Naive thymus-derived CD8-positive, alpha-beta T cell (primary cell): ENCODE measurements at places on chromosomes 1 and 21. TPM values are rescaled to one million over a fixed set of nuclear protein-coding genes. Genes with fewer than 3 reads are reported as not detected.

GRCh38 chr1:70807088-70807664 is 240.4 kb downstream of the PTGER3 start:
- H3K4me3 ChIP-seq: no peak overlapping the region
- H3K27me3 ChIP-seq: no peaks in the 10 kb centered on the region
- H3K36me3 ChIP-seq: peaks cover 11% of the 10 kb centered on the region
- H3K4me1 ChIP-seq: no peaks in the 10 kb centered on the region

The CHAF1B gene
- 1.1 TPM for polyA plus RNA-seq

The UBXN10 gene
- polyA plus RNA-seq: 0.04 TPM

The SLFNL1 gene
- polyA plus RNA-seq: 0.12 TPM

DNA sequence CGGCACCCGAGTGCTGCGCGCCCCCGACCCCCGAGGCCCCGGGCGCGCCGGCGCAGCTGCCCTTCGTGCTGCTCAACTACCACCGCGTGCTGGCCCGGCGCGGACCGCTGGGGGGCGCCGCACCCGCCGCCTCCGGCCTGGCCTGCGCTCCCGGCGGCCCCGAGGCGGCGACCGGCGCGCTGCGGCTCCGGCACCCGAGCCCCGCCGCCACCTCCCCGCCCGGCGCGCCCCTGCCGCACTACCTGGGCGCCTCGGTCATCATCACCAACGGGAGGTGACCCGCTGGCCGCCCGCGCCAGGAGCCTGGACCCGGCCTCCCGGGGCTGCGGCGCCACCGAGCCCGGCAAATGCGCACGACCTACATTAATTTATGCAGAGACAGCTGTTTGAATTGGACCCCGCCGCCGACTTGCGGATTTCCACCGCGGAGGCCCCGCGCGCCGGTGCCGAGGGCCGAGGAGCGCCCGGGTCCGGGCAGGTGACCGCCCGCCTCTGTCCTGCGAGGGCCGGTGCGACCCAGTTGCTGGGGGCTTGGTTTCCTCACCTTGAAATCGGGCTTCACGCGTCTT is 49.0 kb downstream of the SIM2 start:
- H3K4me1 ChIP-seq: peaks cover 11% of the 10 kb centered on the region
- peak overlapping the region; percentile 66 for H3K4me3 ChIP-seq
- H3K27me3 ChIP-seq: peaks cover 53% of the 10 kb centered on the region
- H3K36me3 ChIP-seq: peaks cover 20% of the 10 kb centered on the region
- DNase-seq: peak; percentile 21

DNA sequence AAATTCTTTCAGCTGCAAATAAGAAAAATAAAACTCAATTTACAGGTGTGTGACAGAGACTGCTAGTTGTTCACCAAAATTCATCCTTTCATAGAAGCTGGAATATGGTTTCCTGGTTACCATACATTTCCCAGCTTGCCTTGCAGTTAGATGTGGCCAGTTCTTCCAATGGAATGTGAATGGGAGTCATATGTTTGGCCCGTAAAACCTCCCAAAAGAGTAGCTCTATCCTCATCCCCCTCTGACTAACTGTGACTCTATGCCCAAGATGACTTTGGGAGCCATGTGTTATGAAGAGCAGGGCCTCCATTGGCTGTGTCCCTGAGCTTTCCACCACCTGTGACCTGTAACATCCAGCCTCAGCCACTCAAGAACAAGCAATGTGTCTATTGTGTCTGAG is 90.6 kb upstream of the NGF start:
- no peak for DNase-seq
- H3K36me3 ChIP-seq: no peaks in the 10 kb centered on the region
- H3K27ac ChIP-seq: no peak overlapping the region
- H3K27me3 ChIP-seq: peaks cover 7% of the 10 kb centered on the region
- H3K4me3 ChIP-seq: no peak overlapping the region

The IFI44L gene
- polyA plus RNA-seq: 2.2 TPM

GRCh38 chr1:162550925-162551324 is 10.6 kb upstream of the UAP1 start:
- H3K27ac ChIP-seq: no peak overlapping the region
- H3K27me3 ChIP-seq: no peaks in the 10 kb centered on the region
- no peak overlapping the region for H3K4me3 ChIP-seq

- H3K4me3 ChIP-seq: no peak overlapping the region
- H3K27ac ChIP-seq: no peak overlapping the region
- no peaks in the 10 kb centered on the region for H3K27me3 ChIP-seq
- H3K36me3 ChIP-seq: no peaks in the 10 kb centered on the region
- peaks cover 36% of the 10 kb centered on the region for H3K4me1 ChIP-seq
Measured at GRCh38 chr1:44636083-44636687, 38.1 kb downstream of the TMEM53 start.
